CD4-positive, alpha-beta T cell treated with Interleukin-21 for 1 hour (primary cell): ENCODE measurements at places on chromosomes 6 and 20.

DNA sequence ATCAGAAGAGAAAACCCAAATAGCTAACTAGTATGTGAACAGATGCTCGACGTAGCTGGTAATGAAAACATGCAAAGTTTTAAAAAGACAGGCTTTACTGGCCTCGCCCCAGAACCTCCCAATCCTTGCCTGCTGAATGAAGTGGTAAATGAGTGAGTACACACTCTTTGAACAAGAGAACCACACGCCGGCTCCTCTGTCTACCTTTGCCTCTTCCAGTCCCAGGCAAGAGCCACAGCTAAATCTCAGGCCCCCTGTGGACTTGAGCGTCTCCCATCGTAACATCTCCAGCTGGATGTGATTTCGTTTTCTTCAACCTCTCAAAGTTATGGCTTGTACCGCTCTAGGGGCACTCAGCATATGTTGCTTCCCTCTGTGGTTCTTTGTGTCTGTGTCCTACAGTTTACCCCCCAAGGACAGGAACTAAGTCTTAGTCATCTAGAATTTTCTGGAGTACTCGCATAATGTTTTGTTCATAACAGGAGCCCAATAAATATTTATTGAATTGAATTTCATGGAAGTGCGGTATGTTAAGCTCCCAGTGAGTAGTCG, 153.2 kb upstream of the TAB2 start:
- no peak for DNase-seq

GRCh38 chr20:62039738-62040137, 25.9 kb downstream of the TAF4 start:
- DNase-seq: no peak

DNA sequence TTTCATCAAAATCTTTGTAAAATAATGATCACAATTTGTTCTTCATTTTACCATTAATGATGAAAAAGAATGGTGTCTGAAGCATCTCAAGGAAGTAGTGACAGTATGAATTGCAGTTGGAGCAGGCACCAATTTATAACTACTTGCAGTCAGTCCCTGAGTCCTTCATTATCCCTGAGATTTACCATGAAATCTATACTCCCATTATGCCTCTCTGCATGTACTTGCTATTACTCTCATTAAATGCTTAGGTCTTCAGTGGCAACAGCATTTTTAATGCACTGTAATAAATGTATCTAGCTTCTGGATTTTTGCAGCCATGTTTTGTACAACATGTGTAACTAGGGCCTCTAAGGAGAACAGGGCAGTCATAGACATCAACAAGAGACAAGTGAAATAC, 708.8 kb downstream of the EYS start:
- no peak for DNase-seq

- DNase-seq: no peak
These were observed 30.3 kb downstream of the SCGN start for GRCh38 chr6:25682324-25682723.

DNA sequence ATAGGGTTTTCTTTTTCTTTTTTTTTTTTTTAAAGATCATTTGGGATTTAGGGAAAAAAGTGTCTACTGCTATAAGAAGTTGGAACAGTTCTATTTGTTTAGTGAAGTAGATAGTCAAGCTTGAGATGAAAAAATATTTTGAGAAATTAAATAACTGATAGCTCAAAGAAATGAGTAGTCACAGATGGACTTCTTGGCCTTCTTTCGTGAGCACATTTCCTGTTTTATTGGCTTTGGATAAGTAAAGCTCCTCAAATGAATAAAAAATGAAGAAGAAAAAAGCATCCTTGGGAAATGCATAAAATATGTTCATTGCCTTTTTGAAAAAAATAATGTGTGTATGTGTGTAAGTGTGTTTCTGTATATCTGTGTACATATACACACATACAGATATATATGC, 515.9 kb downstream of the GRIK2 start:
- DNase-seq: no peak

DNA sequence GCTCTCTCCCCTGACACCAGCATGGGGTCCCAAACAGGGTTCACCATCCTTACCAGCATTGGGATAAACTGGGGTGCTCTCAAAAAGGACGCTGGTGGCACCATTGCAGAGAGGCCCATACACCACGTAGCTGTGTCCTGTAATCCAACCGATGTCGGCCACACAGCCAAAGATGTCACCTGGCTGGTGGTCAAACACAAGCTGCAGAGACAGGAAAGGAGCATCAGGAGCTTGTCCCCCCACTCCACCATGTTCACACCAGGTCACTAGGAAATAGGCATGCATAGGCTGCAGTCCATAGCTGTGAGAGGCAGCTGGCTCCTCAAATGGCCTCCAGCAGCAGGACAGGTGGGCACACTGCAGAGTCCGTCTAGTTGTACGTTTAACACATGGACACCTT, 28.8 kb upstream of the APMAP start:
- DNase-seq: no peak

- no peak for DNase-seq
These were observed 133.7 kb downstream of the EDN1 start for GRCh38 chr6:12423832-12424231.

GRCh38 chr20:35773154-35773751, 1.4 kb downstream of the PHF20 start:
- peak; percentile 74 for DNase-seq

DNA sequence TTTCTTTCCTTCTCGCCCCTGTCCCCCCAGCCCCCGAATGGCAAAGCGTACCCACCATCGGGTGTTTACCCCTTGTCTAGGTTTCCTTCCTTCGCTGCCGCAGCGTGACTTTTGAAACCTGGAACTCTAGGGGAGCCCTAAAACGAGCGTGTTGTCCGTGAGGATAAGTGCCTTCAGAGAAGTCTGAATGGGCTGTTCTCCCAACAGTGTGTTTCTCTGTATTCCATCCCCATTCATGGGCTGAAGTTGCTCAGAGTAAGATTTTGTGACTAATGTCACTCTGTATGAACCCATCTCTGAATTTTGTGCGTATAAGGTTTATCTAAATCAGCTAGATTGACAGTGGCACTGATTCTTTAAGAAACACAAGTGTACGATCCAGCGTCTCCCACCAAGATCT, 949 bp downstream of the MACROD2 start:
- DNase-seq: no peak

GRCh38 chr20:41540459-41540858, 77.7 kb downstream of the CHD6 start:
- no peak for DNase-seq

GRCh38 chr6:166512567-166512966, 73.9 kb downstream of the RAMACL start:
- DNase-seq: peak; percentile 58

DNA sequence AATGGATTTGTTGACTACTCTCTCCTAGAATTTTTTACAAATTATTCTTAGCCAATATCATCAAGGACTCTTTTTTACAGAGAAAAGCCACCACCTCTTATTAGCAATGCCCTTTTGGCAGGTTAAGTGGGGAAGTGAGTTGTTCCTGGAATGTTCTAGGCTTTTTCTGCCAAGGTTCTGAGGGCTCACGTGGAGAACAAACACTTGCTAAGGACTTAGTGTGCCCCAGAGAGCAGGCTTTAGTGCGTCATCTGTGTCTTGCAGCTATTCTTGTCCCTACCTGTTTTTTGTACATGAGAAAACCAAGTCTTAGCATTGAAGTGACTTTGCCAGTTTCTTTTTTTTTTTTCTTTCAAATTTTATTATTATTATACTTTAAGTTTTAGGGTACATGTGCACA, 33.5 kb downstream of the CFAP61 start:
- DNase-seq: no peak

DNA sequence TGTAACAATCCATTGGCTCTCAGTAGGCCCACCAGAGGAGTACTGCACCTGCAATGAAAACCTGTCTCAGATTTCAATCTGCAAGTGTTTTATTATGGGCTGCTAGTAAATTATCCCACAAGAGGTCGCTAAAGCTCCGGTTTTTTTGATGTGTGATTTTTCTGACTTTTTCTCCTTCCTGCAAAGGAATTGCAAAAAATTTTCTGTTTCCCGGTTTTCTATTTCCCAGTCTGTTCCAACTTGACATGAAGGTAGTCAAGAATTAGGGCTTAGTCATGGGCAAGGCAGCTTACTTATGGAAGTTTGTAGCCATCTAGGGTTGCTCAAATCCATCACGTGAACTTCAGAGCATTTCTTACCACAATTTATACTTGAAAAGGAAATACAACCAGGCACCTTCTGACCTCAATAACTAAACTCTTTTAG, 38.5 kb upstream of the AHI1 start:
- DNase-seq: peak; percentile 48

DNA sequence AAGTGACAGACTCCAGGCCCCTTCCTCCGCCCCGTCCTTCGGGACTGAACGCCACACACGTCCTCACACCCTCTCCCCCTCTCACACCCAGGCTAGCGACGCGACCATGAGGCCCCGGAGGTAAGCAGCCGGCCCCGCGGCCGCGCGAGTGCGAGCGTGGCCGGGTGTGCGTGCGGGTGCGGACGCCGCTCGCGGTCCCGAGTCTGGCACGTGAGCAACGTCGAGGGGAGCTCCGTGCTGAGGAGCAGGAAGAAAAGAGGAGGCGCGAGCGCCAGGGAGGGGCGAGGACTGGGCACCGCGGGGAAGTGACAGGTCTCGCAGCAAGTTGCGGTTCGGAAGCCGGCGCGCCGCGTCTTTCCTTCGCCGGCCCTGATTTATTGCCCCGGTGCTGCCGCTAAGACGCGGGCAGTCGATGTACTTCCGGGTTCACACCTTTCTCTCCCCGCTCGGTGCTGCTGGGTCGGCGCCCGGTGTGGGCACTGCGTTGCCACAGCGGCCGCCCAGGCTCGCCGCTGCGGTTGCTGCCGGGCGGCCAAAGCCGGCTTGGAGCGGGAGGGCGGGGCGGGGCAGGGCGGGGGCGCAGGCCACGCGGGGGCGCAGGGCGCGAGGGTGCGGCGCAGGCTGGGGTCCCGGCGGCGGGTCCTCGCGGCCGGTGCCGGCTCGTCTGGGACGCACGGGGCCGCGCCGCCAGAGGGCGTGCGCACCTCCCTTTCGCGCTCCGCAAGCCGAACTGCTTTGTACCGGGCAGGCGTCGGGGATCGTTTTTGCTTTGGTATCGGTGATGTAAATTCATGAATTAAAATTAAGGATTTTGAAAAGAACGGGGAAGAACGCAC, 15.8 kb upstream of the LIN28B start:
- DNase-seq: no peak

GRCh38 chr20:58877050-58877975, 24.8 kb downstream of the GNAS start:
- no peak for DNase-seq

GRCh38 chr6:131004936-131005335, 58.1 kb downstream of the EPB41L2 start:
- no peak for DNase-seq

- no peak for DNase-seq
These were observed 170.3 kb upstream of the FLRT3 start for GRCh38 chr20:14507711-14508110.

DNA sequence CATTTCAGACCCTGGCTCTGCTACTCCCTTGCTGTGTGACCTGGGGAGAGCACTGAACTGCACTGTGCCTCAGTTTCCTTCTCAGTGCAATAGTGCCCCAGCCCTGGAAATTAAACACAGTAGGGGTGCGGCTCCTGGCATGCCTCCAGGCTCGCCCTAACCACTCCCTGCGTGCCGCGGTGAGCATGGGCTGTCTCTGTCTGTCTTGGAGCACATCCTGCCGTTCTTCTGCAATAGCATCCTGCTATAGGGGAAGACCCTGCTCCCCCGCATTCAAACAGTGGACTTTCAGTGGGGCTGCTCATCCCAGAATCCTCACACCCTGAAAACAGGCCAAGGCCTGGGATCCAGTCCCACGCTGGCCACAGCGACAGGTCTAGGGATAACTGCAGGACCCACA, 129.5 kb downstream of the FOXC1 start:
- DNase-seq: no peak

- no peak for DNase-seq
These were observed 1094.4 kb upstream of the MAP3K7 start for GRCh38 chr6:91681296-91681695.

GRCh38 chr6:140193269-140193668, 818.8 kb upstream of the CITED2 start:
- DNase-seq: peak; percentile 1

DNA sequence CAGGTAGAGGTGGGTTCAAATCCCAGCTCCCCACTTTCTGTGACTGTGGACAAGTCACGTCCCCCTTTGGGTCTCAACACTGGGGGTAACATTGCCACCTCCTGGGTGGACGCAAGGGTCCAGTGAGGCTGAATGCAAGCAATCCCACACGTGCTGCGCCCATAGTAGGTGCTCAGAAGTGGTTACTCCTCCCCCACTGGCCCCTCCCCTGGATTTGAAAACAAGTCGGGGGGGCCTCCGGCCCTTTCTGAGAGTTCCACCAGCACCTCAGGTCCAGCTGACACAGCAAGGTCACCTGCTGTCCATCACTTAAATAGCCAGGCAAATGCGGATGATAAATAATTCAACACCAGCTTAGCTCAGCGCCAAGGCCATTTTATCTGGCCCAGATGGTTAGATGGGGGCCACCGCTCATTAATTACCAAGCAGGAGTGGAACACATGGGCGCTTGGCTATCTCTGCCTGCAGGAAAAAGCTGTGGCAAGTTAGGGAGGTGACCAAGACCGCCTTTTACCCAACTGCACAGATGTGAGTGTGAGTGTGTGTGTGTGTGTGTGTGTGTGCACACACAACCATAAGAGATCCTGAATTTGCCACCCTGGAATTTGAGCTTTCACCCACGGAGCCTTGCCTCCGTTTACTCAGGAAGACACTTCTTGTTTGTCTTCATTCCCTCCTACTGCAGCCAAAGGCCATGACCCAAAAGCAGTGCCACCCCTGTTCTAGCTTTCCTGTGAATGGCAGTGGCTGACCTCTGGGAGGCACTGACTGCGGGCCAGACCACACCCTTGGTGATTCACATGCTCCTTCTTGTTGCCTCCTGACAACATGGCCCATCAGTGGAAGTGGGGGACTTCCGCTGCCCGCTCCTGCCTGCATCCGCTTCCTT, 34.7 kb upstream of the KCNB1 start:
- DNase-seq: no peak

DNA sequence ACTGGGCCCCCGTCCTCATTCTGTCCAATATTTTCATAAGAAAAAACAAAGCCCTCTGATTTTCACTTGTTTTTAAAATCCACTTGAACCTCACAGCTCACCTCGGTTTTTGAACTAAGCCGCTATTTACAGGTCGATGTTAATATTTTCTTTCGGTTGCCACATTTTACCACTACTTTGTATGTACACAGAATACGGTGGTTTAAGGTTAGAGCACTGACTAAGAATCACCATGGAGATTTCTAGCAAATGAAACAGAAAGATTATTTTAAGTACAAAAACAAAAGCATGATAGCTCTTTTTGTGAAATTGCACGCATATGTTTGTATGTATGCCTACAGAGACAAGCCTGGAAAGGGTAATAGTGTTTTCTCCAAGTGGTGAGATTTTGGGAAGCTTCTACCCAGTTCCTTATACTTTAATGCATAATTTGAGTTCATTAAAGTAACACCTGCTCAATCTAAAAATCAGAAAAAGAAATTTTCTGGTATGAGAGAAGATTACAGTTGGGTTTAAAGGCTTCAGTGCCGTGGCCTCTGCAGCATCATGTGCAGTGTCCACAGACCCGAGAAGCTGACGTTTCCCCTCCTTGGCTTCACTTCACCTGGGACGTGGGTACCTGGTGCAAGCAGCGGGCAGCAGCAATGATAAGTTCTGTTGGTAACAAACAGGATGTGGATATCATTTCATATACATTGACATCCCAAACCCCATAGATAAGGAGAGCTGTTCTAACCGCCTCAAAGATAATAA, 144.0 kb downstream of the UST start:
- DNase-seq: no peak

GRCh38 chr6:49513153-49513989, 13.6 kb downstream of the GLYATL3 start:
- no peak for DNase-seq
